ENCODE measurements at places on chromosomes 13 and 19. TPM values are rescaled to one million over a fixed set of nuclear protein-coding genes. Genes with fewer than 3 reads are reported as not detected.

TMC4 gene
- total RNA-seq, result 0.11 TPM

RELB gene
- 12.6 TPM for total RNA-seq

ZNF729 gene
- total RNA-seq, result not detected

ZNF442 gene
- 1.1 TPM for total RNA-seq

HCST gene
- total RNA-seq, result not detected

ATF5 gene
- total RNA-seq, result 19.9 TPM

FPR2 gene
- total RNA-seq, result not detected

CYP2A13 gene
- not detected for total RNA-seq

C19orf85 gene
- not detected for total RNA-seq

NOTCH3 gene
- 33.1 TPM for total RNA-seq

ZNF813 gene
- total RNA-seq, result 0.88 TPM

KCNK6 gene
- 0.34 TPM for total RNA-seq

Data from SJSA1 (cell line).